Stimulated activated CD8-positive, alpha-beta memory T cell treated with anti-CD3 and anti-CD28 coated beads, Interleukin-7, amount 100 ng/mL, for 1 hour (primary cell): ENCODE measurements at places on chromosomes 2 and 18.

- no peak for DNase-seq
These were observed 74.9 kb upstream of the OTOF start for GRCh38 chr2:26552641-26553374.

- no peak for DNase-seq
These were observed 25.4 kb downstream of the UBE2E3 start for GRCh38 chr2:181005809-181006208.

- no peak for DNase-seq
These were observed 256.6 kb upstream of the RASGRP3 start for GRCh38 chr2:33219850-33220275.

- no peak for DNase-seq
These were observed 18.7 kb downstream of the C2orf74 start for GRCh38 chr2:61180686-61181085.

DNA sequence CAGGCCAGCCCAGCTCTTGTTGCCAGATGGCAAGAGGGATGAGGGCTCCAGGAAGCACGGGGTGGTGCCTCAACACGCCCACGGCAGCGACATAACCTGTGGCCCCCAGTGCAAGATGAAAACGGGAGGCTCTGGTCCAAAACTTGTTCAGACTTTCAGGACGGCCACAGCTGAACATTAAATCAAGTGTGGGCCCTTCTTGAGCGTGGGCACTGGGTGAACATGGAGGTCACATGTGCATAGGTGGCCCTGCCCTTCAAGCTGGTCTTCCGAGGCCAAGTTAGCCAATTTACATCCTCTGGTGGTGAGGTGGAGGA lies 77.5 kb downstream of the NDUFA10 start:
- no peak for DNase-seq

GRCh38 chr2:172433144-172433543 lies 5.8 kb downstream of the ITGA6 start:
- DNase-seq = no peak
